ENCODE measurements at places on chromosomes 2 and 18.

GRCh38 chr2:127485051-127485693 lies 41.1 kb downstream of the IWS1 start:
- no peak for DNase-seq

DNA sequence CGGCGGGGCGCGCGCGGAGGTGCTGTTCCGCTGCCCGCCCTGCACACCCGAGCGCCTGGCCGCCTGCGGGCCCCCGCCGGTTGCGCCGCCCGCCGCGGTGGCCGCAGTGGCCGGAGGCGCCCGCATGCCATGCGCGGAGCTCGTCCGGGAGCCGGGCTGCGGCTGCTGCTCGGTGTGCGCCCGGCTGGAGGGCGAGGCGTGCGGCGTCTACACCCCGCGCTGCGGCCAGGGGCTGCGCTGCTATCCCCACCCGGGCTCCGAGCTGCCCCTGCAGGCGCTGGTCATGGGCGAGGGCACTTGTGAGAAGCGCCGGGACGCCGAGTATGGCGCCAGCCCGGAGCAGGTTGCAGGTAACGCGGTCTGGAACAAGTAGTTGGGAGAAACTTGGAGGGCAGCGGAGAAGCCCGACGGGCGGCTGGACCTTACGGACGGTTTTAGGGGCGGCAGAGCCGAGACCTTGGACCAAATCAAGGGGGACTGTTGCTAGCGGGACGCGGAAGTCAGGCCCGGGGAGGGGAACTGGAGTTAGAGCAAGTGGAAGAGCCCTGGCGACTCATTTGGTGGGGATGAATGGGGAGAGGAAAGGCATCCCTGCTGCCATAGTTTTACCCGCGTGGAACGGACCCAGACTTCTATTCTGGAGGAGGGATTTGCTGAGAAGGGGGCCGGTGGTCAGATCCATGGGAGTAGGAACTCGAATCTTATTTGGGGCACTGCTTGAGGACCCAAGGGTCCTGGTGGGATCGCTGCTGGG lies 573 bp downstream of the IGFBP2 start:
- no peak for DNase-seq

GRCh38 chr18:45874491-45875184 lies 49.2 kb downstream of the SIGLEC15 start:
- DNase-seq: peak; percentile 25

- DNase-seq: no peak
Observed at GRCh38 chr2:171469176-171469575, 35.1 kb downstream of the DCAF17 start.

- DNase-seq: no peak
Observed at GRCh38 chr2:230599853-230600252, 112.8 kb upstream of the CAB39 start.

GRCh38 chr2:42928692-42929545 lies 136.5 kb upstream of the HAAO start:
- peak; percentile 67 for DNase-seq

GRCh38 chr2:170369228-170369627 lies 191.3 kb downstream of the MYO3B start:
- no peak for DNase-seq

GRCh38 chr2:19505199-19506136 lies 147.0 kb upstream of the OSR1 start:
- peak; percentile 13 for DNase-seq

- no peak for DNase-seq
Observed at GRCh38 chr2:187091664-187092063, 242.7 kb upstream of the ZSWIM2 start.

- no peak for DNase-seq
Observed at GRCh38 chr18:45155526-45155925, 459.8 kb upstream of the SLC14A2 start.

DNA sequence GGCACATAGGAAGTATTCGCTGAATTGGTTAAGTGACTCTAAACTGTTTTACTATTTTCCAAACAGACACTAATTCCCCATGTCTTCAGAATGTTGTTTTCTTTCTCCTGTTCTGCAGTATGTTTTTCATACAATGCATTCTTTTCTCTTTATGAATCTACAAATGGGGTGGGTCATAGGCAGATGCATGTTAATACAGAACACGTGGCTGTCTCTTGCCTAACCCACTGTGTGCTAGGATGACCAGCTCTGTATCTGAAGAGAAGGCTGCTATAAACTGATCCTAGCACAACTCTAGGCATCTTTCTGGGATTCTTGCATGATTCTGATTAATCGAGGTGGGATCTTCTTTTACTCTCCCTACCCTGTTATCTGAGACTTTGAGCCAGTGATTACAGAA lies 826.0 kb downstream of the PLCL1 start:
- DNase-seq: no peak

DNA sequence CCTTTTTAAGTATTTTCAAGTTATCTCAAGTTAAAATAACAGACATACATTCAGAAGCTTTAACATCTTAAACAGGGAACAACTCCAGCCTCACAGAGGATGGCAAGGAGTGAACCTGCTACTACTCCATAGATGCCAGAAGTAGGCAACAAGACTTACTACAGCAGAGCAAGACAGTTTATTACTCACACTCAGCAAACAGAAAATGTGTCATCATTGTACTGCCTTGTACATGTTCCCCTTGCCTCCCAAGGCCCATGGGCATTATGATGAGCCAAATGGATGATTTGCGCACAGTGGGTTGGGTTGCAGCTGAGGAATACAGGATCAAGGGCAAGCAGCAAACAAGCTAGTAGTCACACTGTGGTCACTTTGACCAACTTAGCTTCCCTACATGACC lies 80.6 kb upstream of the VRK2 start:
- DNase-seq: no peak

DNA sequence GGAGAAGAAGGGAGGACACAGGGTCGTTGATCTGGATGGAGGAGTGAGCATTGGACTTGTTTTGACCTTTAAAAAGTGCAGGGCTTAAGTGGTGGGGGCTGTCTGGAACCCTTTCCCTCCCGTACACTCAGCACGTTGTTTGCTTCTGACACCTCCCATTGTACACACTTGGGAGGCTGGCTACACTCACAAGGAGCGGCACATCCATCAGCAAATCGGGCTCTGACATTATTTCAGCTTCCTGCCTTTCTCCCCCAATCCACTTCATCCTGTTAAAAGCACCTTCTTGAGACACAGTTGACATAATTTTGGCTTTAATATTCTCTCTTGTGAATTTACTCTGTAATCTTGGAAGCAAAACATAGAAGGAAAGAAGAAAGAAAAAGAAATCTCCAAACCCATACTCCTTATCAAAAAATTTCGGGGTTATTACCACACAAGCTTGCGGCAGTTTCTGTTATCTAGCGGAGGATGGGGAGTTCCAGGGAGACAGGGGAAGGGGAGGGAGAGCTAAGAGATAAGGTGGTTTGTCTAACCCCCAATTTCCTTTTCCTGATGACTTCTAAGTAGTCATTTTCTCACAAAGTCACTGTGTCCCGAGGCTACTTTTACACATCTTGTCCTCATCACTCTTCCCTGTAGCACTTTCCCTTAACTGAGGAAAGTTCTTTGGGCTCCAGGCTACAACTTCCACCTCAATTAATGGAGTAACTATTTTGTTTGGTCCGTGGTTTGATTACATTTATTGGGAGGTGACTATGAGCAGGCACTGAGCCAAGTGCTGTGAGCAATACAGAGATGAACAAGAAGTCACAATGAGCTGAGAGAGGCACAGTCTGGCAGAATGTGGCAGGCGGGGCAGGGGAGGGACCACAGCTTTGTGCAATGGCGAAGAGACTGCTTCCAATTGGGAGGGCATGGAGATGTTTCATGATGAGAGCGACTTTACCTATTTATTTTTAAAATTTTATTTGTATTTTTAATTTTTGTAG lies 240.1 kb upstream of the MEX3C start:
- peak; percentile 60 for DNase-seq
